ENCODE measurements at places on chromosomes 6 and 20. TPM values are rescaled to one million over a fixed set of nuclear protein-coding genes. Genes with fewer than 3 reads are reported as not detected.

Gene BYSL
- 3.4 TPM for total RNA-seq

Gene TMEM74B
- total RNA-seq = not detected

Gene LBP
- total RNA-seq = not detected

Gene SLC4A11
- total RNA-seq = 0.64 TPM

Gene C6orf141
- total RNA-seq = 15.0 TPM

Gene TNFAIP3
- total RNA-seq = 21.4 TPM

Gene VGLL2
- not detected for total RNA-seq

GRCh38 chr6:149864578-149865535, 698 bp upstream of the LRP11 start:
- DNase-seq = no peak

GRCh38 chr20:20664795-20665589, 47.5 kb downstream of the RALGAPA2 start:
- DNase-seq = no peak

GRCh38 chr20:23632711-23633573, 4.8 kb downstream of the CST3 start:
- DNase-seq = no peak

DNA sequence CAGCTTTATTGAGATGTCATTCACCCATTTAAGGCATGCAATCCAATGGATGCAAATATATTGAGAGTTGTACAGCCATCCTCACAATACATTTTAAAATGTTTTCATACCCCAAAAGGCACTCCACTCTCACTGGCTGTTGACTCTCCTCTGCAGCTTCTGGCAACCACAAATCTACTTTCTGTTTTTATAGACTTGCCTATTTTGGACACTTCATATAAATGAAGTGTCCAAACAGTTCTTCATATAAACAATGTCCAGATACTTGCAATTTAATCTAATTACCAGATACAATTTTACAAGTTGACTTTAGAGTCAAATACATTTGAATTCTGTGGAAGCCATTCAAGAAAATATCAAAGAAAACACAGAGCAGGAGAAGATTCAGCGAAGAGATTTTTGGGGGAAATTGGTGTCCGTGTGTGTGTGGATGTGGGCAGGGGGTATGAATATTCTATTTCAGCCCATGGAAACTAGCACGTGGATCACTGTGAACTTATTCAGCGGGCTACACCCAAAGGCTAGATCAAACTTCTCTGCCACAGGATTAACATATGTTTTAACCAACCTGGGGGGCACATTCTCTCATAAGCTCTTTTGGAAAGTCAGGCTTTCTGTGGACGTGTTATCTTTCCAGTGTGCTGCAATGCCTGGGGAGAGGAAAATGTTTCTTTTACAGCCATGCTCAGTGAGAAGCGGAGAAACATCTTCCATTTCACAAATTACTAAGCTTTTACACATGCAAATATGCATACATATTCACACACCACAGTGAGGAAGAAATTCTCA, 73.9 kb downstream of the PLG start:
- no peak for DNase-seq

- no peak for DNase-seq
Measured at GRCh38 chr6:628766-629165, 28.1 kb downstream of the HUS1B start.

GRCh38 chr6:125259354-125259736, 42.4 kb downstream of the HDDC2 start:
- DNase-seq = no peak

- no peak for DNase-seq
Measured at GRCh38 chr6:38138374-38138773, 318.8 kb downstream of the ZFAND3 start.

DNA sequence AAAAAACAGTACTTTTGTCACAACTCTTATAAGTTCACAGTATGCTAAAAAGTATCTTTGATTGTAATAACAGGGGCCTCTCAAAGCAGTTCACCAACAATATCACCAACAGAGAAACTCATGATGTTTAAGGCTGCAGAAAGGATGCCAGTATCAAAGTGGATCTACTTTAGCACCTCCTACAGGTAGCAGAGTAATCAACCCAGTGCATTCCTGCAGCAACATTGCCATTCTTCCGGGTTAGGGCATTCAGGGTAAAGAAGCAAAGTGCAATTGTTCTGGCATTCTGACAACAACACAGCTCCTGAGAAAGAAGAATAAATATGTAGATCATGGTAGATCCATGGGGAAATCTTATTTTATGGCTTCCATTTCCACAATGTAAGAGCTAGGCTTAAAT, 7.6 kb upstream of the SLC17A4 start:
- DNase-seq = peak; percentile 29

GRCh38 chr6:56357616-56358373, 110.4 kb upstream of the COL21A1 start:
- DNase-seq = no peak

DNA sequence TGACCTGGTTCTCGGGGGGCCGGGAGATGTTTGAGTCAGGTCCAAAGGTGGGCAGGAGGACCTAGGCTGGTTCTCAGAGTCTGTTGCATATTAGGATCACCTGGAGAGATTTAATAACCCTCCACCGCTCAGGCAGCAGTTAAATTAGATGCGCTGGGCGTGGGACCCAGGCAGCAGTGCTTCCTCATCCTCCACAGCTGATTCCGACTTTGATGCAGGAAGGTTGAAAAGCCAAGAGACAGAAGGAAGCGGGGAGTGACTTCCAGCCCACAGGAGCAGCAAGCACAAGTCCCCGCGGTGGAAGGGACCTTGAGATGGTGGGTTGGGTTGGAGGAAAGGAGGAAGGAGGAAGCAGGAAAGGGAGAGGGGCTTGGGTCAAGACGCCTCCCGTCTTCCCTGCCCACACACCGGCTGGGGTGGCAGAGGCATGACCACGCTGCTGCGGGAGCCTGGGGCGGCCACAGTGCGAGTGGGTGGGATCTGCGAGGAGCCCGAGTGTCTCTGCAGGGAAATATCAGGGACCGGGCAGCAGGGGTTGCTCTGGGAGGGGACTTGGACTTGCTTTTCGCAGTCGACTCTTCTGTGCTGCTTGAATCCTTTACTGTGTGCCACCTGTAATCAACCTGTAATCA, 146.0 kb downstream of the PHACTR3 start:
- no peak for DNase-seq
